ENCODE measurements at places on chromosomes 12 and 14. TPM values are rescaled to one million over a fixed set of nuclear protein-coding genes. Genes with fewer than 3 reads are reported as not detected.
A peak's percentile ranks its signal among the peaks of the same experiment; 100 is the strongest.

OVCH1 gene
- 0.17 TPM for total RNA-seq

KRT79 gene
- not detected for total RNA-seq

DHRS2 gene
- total RNA-seq: not detected

DNA sequence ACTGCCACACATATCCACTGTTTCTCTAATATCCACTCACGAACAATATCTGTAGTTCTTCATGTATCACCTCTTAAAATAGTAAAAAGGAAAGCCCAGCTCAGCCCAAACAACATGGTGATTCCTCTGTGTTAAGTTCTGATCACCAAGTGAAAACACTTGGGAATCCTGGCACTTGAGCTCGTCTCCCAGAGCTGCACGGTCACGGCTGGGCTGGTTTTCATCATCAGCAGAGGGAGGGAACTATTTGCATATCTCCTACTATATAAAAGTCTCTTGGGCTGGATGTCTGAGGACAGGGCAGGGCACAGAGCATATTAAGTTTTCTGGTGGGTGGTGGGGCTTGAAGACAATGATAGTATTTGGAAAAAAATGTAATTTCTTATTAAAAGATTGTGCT lies 870.6 kb downstream of the TMEM121 start:
- no peak for DNase-seq
- no peaks in the 10 kb centered on the region for H3K4me1 ChIP-seq
- H3K27me3 ChIP-seq: peaks cover 15% of the 10 kb centered on the region
- H3K4me3 ChIP-seq: no peak overlapping the region
- H3K36me3 ChIP-seq: no peaks in the 10 kb centered on the region

DNA sequence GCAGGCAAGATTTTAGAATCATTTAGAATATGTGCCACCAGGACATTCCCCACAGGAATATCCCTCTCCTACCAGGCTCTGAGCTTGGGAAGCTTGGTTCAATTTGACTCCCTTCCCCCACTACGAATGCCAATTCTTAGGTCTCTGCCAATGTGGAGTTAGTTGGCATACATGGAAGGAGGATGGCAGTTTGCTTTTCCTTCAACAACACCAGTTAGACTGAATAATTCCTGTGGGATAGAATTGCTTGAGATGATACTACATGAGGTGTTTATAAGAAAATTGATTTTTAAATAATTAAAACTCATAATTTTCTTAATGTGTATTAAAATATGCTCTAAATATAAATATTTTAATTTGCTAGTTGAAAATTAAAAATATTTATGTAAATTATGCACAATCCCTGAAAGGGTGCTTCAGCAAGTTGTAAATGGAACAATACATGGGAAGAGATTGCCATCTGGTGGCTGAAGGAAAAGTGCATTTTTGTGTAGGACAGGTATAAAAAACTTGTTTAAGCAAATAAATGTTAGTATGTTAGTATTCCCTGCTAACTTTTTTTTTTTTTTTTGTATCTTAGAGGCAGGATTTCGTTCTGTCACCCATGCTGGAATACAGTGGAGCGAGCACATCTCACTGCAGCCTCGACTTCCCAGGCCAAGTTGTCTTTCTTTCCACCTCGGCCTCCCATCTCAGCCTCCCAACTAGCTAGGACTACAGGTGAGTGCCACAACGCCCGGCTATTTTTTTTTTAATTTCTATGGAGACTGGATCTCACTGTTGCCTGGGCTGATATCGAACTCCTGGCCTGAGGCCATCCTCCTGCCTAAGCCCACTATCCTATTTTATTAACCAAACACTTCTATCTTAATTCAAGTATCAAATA lies 25.8 kb upstream of the STRAP start:
- no peaks in the 10 kb centered on the region for H3K36me3 ChIP-seq
- no peak for DNase-seq
- no peak overlapping the region for H3K27ac ChIP-seq
- no peak overlapping the region for H3K4me3 ChIP-seq

GRCh38 chr12:94769047-94769420 lies 118.7 kb upstream of the TMCC3 start:
- H3K36me3 ChIP-seq: no peaks in the 10 kb centered on the region
- DNase-seq: no peak
- no peaks in the 10 kb centered on the region for H3K27me3 ChIP-seq
- no peak overlapping the region for H3K4me3 ChIP-seq
- H3K27ac ChIP-seq: no peak overlapping the region

GRCh38 chr14:76090616-76091391 lies 60.9 kb upstream of the GPATCH2L start:
- H3K27ac ChIP-seq: no peak overlapping the region
- H3K36me3 ChIP-seq: no peaks in the 10 kb centered on the region
- H3K27me3 ChIP-seq: no peaks in the 10 kb centered on the region
- H3K4me3 ChIP-seq: no peak overlapping the region
- DNase-seq: no peak

DNA sequence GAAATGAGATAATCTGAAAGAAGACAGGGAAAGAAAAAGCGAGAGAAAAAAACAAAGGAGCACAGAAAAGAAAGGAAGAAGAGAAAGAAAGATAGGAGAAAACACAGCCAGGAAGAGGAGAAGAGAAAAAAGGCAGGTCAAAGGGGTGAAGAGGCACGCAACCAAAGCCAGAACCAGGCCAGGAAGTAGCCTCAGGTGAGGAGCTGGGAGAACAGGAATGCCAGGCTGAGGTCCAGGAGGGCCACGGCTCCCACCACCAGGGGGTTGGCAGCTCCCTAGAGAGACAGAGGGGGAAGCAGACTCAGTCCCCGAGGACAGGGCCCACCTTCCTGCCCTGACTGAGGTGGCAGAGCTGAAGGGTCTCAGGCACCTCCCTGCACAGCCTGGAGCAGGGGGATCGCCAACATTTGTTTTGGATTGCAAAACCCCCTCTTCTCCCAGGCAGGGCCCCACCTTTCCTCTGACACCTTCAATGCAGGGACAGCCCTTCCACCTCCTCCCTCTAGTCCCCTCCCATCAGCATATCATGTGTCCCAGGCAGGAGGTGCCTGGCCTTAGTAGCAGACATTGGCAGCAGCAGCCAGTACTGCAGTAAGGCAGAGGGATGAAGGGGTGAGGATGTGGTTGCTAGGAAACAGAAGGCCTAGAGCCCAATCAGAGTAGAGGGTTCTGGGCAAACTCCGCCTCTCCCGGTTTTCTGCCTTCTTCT lies 2.0 kb upstream of the AP1G2 start:
- no peak for DNase-seq
- peaks cover 15% of the 10 kb centered on the region for H3K4me1 ChIP-seq
- H3K4me3 ChIP-seq: no peak overlapping the region
- no peak overlapping the region for H3K27ac ChIP-seq
- peaks cover 36% of the 10 kb centered on the region for H3K27me3 ChIP-seq
- H3K36me3 ChIP-seq: peaks cover 14% of the 10 kb centered on the region

DNA sequence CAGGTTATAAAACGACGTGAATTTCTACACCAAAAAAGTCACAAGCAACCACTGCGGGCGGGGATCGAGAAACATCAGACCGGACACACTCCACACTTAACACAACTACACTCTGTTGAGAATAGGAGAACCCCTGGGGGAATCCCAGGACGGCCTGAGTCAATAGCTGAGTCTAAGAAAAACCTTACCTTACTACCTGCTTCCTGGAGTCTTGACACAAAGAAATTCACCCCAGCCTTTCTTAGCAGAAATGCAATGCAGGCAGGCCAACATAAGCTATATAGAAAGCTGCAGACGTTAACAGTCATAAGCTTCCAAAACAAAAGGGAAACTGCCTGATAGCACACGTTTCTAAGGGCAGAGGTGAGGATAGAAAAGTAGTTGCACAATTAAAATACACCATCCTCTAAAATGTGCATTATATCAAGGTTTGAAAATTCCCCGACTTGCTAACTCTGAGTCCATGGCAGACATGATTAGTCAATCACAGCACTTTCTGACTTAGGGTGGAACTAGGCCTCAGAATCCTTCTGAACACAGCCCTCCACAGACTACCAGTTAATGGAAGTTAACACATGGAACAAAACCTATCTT lies 68.0 kb downstream of the CCDC88C start:
- H3K27ac ChIP-seq: no peak overlapping the region
- peaks cover 18% of the 10 kb centered on the region for H3K4me1 ChIP-seq
- no peak overlapping the region for H3K4me3 ChIP-seq
- no peaks in the 10 kb centered on the region for H3K27me3 ChIP-seq
- no peak for DNase-seq

DNA sequence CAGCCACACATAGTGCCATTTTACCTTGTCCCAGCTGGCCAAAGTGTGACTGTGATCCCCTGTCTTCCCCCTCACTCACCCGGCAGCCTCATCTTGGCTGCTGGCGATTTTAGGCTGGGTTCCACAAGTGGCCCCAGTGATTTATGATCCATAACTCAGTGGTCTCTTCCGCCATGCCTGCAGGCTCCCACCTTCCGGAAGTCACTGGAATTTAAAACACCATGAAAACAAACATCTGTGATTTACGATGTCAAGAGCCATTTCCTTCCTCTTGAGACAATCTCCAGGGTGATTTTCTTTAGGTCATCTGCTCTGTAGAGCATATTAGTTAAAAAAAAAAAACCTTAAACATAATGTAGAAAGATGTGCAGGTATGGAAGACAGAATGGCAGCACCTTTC lies 282.3 kb downstream of the CACNA1C start:
- H3K4me1 ChIP-seq: peaks cover 62% of the 10 kb centered on the region
- H3K27me3 ChIP-seq: no peaks in the 10 kb centered on the region
- DNase-seq: no peak
- H3K27ac ChIP-seq: peak overlapping the region; percentile 88
- H3K4me3 ChIP-seq: no peak overlapping the region
